Stomach (tissue), 19 donors: ENCODE measurements at places on chromosomes 7 and 10. TPM values are rescaled to one million over a fixed set of nuclear protein-coding genes. Genes with fewer than 3 reads are reported as not detected.

Gene DNAH11
- not detected for total RNA-seq

Gene HOXA1
- not detected for total RNA-seq

Gene NPSR1
- not detected for total RNA-seq

Gene THNSL1
- 1.6 TPM for total RNA-seq

Gene PRLHR
- total RNA-seq = 0.37 TPM

DNA sequence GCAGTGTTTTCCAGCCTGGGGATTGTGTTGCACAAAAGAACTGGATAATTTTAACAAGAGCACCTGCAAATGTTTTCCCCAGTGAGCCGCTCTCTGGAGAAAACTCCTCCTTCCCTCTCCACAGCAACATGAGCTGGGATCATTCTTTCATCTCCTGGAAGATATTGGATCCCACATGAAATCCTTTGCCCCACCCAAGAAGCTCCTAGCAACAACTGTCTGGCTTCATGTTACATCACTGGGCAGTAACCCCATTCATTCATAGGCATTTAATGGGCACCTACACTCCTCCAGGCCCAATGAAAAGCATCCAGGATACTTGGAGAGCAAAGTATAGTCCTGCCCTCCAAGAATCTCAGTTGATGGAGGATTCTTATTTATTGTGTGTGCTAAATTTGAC lies 27.2 kb downstream of the LSM5 start:
- H3K4me1 ChIP-seq = no peaks in the 10 kb centered on the region
- no peak for DNase-seq
- H3K27me3 ChIP-seq = no peaks in the 10 kb centered on the region
- no peak overlapping the region for H3K4me3 ChIP-seq
- H3K36me3 ChIP-seq = no peaks in the 10 kb centered on the region

- H3K36me3 ChIP-seq = no peaks in the 10 kb centered on the region
- no peak overlapping the region for H3K27ac ChIP-seq
- peak; percentile 35 for DNase-seq
- no peak overlapping the region for H3K4me3 ChIP-seq
Measured at GRCh38 chr7:158450476-158451124, 137.0 kb downstream of the PTPRN2 start.

DNA sequence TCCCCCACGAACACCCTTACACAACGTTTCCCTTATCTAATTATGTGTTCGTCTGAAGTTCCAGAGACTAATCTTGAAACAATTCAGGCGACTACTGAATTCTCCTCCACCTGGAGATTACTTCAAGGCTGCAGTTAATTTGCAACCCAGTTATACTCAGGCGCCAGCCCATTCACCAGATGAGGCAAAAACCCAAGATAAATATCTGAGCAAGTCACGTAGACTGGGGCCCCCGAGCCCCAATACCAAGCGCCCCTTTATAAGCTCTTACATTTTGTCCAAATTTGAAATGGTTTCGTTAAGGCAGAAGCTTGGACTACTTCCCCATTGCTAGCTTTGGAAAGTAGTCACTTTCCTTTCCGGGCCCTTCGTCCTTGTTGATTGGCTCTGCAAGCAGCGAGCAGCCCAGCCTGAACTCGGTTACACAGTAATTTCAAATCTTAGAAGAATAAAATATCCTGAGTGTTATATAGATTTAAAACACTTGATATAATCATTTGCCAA lies 1.2 kb downstream of the TPK1 start:
- H3K4me3 ChIP-seq = peak overlapping the region; percentile 86
- no peaks in the 10 kb centered on the region for H3K36me3 ChIP-seq
- peak overlapping the region; percentile 95 for H3K27ac ChIP-seq
- no peaks in the 10 kb centered on the region for H3K4me1 ChIP-seq
- peak; percentile 55 for DNase-seq

- H3K36me3 ChIP-seq = no peaks in the 10 kb centered on the region
- H3K4me3 ChIP-seq = no peak overlapping the region
Measured at GRCh38 chr7:85014936-85015660, 171.8 kb downstream of the SEMA3D start.

- peak; percentile 67 for DNase-seq
- peak overlapping the region; percentile 70 for H3K4me3 ChIP-seq
- peaks cover 30% of the 10 kb centered on the region for H3K27me3 ChIP-seq
- H3K4me1 ChIP-seq = peaks cover 45% of the 10 kb centered on the region
Measured at GRCh38 chr10:77925795-77926565, 575 bp downstream of the DLG5 start.

GRCh38 chr7:31918706-31919393 lies 151.4 kb downstream of the PDE1C start:
- no peak for DNase-seq
- no peaks in the 10 kb centered on the region for H3K36me3 ChIP-seq
- H3K4me3 ChIP-seq = no peak overlapping the region
- H3K27ac ChIP-seq = no peak overlapping the region
- H3K27me3 ChIP-seq = no peaks in the 10 kb centered on the region

DNA sequence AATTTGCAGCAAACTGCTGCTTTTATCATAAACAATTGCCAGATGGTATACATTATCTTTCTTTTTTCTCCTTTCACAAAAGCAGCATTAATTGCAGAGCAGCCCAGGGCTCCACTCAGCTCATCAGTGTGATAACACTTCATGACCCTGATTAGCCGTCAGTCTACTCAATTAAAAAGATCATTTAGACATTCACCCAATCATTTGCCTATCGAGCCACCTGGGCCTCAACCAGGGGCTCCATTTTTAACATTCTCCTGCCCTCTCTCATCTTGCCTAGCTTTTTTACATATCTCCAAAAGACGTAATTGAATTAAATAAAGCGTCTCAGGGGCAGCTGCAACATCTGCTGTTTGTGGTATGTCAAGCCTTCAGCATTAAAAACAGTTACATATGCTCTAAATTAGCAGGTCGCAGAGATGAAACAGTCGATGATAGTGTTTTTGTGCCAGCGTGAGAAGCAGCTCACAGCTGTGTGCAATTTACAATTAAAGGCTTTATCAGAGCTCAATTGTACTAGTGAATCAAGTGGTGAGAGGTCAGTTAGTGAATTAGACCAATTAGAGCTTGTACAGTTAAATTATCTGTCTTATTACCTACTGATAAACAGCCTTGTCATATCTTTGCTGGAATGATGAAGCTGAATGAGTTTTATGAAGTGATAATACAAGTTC lies 522.5 kb downstream of the ETV1 start:
- no peak for DNase-seq
- no peaks in the 10 kb centered on the region for H3K4me1 ChIP-seq
- H3K27ac ChIP-seq = no peak overlapping the region
- H3K4me3 ChIP-seq = no peak overlapping the region
- H3K36me3 ChIP-seq = no peaks in the 10 kb centered on the region

DNA sequence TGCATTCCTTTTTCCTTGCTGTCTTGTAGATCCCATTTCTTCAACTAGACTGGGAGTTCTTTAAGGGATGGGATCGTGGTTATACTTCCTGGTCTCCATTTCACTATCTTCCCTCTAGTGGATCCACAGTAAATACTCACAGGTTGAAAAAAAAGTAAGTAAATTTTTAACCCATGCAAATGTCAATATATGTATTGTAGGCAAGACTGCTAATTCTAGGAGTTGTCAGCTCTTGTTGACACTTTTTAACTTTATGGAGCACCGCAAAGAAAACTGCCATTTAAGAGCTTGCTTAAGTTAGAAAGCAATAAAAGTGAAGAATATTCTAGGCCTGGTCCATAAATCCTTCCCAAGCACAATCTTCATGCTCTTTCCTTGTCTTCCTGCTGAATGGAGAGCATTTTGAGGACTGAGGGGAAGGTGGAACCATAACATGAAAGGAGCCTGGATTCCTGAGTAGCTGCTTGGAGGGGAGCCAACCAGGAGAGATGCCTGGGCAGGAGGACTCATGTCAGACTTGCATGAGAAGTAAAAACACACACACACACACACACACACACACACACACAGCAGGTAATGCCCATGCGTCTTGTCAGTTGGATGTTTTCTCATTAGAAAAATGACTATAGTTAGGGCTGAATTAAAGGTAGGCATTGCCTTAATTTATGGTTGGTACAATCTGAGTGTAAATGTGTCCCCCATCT lies 32.2 kb downstream of the VWA2 start:
- DNase-seq = peak; percentile 58
- H3K27me3 ChIP-seq = no peaks in the 10 kb centered on the region
- H3K4me1 ChIP-seq = peaks cover 21% of the 10 kb centered on the region
- no peak overlapping the region for H3K4me3 ChIP-seq
- peak overlapping the region; percentile 34 for H3K27ac ChIP-seq

- peak; percentile 32 for DNase-seq
- H3K27ac ChIP-seq = peak overlapping the region; percentile 59
Measured at GRCh38 chr7:81846398-81846797, 76.6 kb upstream of the HGF start.

GRCh38 chr7:47587351-47587750 lies 5.4 kb upstream of the TNS3 start:
- no peak overlapping the region for H3K27ac ChIP-seq
- H3K27me3 ChIP-seq = no peaks in the 10 kb centered on the region
- H3K36me3 ChIP-seq = no peaks in the 10 kb centered on the region
- H3K4me3 ChIP-seq = no peak overlapping the region
- no peak for DNase-seq
- peaks cover 13% of the 10 kb centered on the region for H3K4me1 ChIP-seq

DNA sequence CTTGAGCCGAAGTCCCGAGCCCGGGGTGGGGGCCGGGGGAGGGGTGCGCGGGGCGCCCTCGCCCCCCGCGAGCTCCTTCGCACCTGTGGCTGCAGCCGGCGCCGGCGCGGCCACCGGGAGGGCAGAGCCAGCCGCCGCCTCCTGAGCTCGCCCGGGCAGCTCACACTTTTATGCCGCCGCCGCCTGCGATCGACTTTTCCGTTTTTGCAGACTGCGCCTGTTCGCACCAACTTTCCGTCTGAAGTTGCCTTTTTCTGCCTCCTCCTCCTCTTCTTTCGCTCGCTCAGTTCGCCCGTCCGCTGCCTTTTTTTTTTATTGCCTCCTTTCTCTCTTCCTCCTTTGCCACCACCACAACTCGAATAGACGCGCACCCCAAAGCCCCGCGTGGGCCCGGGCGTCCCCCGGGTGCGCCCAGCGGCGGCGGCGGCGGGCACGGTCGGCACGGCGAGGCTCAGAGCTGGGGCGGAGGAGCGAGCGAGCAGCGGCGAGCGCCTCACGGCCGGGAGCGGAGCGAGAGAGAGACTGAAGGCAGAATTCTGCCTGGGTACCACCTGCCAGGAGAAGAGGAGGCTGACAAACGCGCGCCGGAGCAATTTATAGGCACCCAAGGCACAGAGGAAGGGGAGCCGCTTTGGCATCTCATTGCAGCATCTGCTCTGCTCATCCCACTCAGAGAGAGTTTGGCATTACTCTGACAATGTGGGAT lies at the start of gene C1QL3:
Gene C1QL3, minus strand, starts transcription at position 569 of the 706 bp plus-strand sequence. CDS start 814 bp downstream, outside the sequence.
- peaks cover 46% of the 10 kb centered on the region for H3K27me3 ChIP-seq
- no peaks in the 10 kb centered on the region for H3K36me3 ChIP-seq
- peak; percentile 75 for DNase-seq
- no peak within 1 kb of the TSS for H3K27ac ChIP-seq
- H3K4me3 ChIP-seq = peak within 1 kb of the TSS; percentile 62

- no peaks in the 10 kb centered on the region for H3K36me3 ChIP-seq
- no peak overlapping the region for H3K27ac ChIP-seq
- no peaks in the 10 kb centered on the region for H3K27me3 ChIP-seq
- no peak overlapping the region for H3K4me3 ChIP-seq
- peak; percentile 46 for DNase-seq
Measured at GRCh38 chr7:19663816-19664462, 44.9 kb downstream of the POLR1F start.

DNA sequence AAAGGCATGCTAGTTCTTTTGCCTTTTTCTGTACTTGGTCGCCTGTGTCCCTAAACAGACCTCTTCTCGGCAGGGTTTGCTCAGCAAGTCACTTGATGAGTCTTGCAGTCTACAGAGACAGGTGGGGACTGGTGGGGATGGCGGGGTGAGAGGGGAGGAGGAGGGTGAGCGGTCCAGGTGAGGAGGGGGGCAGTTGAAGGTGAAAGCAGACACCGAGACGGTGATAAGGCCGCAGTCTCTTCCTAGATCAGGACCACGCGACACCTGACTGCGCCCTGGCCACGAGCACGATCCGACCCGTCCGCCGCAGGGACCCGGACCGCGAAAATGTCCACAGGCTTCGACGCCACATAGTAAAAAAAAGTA lies 566 bp downstream of the ASNS start:
- H3K27me3 ChIP-seq = no peaks in the 10 kb centered on the region
- peak overlapping the region; percentile 86 for H3K27ac ChIP-seq
- peak overlapping the region; percentile 64 for H3K4me3 ChIP-seq
- H3K36me3 ChIP-seq = peaks cover 25% of the 10 kb centered on the region
- peaks cover 13% of the 10 kb centered on the region for H3K4me1 ChIP-seq
- DNase-seq = no peak

GRCh38 chr10:124642088-124642710 lies 102.0 kb downstream of the FAM53B start:
- H3K27ac ChIP-seq = peak overlapping the region; percentile 67
- no peaks in the 10 kb centered on the region for H3K27me3 ChIP-seq
- no peaks in the 10 kb centered on the region for H3K36me3 ChIP-seq
- DNase-seq = no peak
- H3K4me3 ChIP-seq = no peak overlapping the region

- no peaks in the 10 kb centered on the region for H3K36me3 ChIP-seq
- H3K4me1 ChIP-seq = peaks cover 23% of the 10 kb centered on the region
- peak overlapping the region; percentile 34 for H3K4me3 ChIP-seq
- no peaks in the 10 kb centered on the region for H3K27me3 ChIP-seq
Measured at GRCh38 chr10:103542764-103543616, 49.5 kb downstream of the NEURL1 start.

GRCh38 chr10:100621360-100622205 lies 85.8 kb downstream of the HIF1AN start:
- H3K27ac ChIP-seq = no peak overlapping the region
- no peak overlapping the region for H3K4me3 ChIP-seq
- no peaks in the 10 kb centered on the region for H3K4me1 ChIP-seq
- peak; percentile 49 for DNase-seq
- H3K27me3 ChIP-seq = peaks cover 98% of the 10 kb centered on the region
- no peaks in the 10 kb centered on the region for H3K36me3 ChIP-seq

GRCh38 chr10:17031637-17032635 lies 97.7 kb downstream of the CUBN start:
- peaks cover 6% of the 10 kb centered on the region for H3K4me1 ChIP-seq
- no peaks in the 10 kb centered on the region for H3K27me3 ChIP-seq
- DNase-seq = no peak
- no peak overlapping the region for H3K27ac ChIP-seq

DNA sequence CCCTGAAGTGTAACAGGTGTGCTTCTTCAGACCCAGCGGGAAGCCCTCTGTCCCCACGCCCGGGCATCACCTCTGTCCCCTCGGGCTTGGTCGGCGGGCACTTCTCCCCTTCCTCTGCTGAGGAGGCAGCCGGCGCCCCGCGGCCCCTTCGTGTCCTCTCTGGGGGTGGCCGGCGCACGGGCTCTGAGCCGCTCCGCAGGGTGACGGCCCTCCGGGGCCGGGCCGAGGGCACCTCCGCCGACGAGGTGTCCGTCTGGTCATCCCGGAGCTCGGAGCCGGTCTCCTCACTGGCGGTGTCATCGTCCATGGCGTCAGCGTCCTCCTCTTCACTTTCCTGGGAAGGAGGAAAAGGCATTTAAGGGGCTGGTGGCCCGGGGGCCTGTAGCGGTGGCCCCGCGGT lies 239.0 kb downstream of the SFMBT2 start:
- no peak overlapping the region for H3K27ac ChIP-seq
- peaks cover 93% of the 10 kb centered on the region for H3K36me3 ChIP-seq
- H3K4me1 ChIP-seq = no peaks in the 10 kb centered on the region
- DNase-seq = no peak
- no peaks in the 10 kb centered on the region for H3K27me3 ChIP-seq
